ENCODE measurements at places on chromosomes 4 and X. TPM values are rescaled to one million over a fixed set of nuclear protein-coding genes. Genes with fewer than 3 reads are reported as not detected.

TMEM255A gene
- 8.9 TPM for total RNA-seq

FDCSP gene
- total RNA-seq, result not detected

CPLX1 gene
- total RNA-seq, result not detected

DNA sequence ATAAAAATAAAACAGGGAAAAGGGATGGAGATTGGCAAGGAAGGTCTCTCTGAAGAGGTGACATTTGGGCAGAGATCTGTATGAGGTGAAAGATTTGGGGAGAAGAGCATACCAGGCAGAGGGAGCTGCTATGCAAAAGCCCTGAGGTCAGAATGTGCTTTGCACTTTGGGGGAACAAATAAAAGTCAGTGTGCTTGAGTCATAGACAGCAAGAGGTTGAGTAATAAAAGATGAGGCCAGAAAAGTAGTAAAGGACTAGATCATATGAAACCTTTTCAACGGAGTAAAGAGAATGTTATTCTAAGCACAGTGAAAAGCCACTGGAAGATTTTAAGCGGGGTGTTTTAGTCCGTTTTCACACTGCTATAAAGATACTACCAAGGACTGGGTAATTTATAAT lies 76.5 kb upstream of the TEX13A start:
- no peak for ATAC-seq

GRCh38 chr4:70704931-70705182 lies 16.5 kb downstream of the UTP3 start:
- peak; percentile 64 for ATAC-seq

GRCh38 chr4:122742933-122743829 lies 10.7 kb downstream of the BBS12 start:
- ATAC-seq, result no peak

GRCh38 chr4:832536-832935 lies 6.6 kb upstream of the CPLX1 start:
- no peak for ATAC-seq

DNA sequence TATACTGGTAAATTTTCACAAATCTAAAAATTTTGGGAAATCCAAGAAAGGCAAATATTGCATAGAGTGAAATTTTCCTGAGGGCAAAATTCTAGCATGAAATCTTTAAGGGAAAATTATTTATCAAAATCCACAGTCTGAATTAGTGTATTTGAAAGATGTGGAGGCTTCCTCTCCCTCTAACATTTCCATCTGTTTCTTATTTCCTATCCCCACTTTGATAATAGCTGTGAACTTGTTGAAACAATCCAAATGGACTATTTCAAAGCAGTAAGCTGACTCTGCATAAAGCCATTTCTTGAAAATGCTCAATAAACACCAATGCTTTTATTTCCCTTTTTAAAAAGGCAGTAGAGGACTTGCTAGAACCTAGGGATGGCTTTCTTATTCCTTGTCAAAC lies 107.3 kb upstream of the PABPC4L start:
- ATAC-seq, result no peak

DNA sequence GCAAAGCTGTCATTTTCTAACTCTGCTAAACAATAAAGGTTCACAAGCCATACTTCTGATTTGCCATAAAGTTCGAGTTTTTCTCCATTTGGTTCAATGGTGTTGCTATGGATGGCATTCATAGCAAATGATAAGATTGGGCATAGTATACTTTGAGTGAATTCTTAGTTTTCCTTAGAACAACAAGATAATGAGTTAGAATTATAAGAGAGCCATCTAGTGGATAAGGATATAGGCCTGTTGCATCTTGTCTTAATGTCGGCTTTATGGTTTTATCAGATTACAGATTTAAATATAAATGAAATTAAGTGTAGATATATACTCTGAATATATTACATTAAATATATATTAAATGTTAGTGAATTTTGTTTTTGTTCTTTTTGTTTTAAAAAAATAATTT lies 644.6 kb downstream of the IL1RAPL1 start:
- no peak for ATAC-seq

DNA sequence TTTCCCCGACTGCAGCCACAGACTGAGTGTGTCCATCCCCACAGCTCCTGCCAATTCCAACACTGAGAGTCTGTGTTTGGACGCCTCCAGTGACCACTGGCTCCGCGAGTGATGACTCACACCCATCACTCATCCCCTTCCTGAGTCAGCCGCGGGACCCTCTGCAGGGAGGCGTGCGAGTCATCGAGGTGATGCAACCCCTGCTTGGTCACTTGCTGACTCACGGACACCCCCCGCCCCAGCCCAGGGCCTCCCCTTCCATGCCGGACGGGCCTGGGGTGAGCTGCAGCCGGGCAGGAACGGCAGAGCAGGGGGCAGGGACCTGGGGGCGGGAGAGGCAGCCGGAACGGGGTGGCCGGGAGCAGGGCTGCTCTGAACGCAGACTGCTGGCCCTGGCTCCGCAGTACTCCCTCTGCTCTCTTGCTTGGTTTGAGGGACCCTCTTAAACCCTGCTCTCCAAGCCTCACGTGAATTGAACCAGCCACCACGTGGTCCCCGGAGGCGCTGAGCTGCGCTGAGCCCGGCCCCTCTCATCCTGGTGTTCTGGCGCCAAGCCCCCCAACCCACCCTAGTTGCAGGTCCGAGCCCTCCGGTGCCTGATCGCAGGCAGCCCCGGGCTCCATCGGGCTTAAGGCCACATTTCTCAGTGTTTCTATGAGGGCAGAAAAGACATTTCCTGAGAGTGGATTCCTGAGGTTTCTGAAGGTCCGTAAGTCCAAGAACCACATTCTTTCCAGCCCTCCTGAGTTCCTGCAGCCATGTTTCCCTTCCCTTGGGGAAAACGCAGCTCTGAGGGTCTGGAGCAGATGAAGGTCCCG lies 32.4 kb downstream of the FGFRL1 start:
- ATAC-seq, result peak; percentile 92

DNA sequence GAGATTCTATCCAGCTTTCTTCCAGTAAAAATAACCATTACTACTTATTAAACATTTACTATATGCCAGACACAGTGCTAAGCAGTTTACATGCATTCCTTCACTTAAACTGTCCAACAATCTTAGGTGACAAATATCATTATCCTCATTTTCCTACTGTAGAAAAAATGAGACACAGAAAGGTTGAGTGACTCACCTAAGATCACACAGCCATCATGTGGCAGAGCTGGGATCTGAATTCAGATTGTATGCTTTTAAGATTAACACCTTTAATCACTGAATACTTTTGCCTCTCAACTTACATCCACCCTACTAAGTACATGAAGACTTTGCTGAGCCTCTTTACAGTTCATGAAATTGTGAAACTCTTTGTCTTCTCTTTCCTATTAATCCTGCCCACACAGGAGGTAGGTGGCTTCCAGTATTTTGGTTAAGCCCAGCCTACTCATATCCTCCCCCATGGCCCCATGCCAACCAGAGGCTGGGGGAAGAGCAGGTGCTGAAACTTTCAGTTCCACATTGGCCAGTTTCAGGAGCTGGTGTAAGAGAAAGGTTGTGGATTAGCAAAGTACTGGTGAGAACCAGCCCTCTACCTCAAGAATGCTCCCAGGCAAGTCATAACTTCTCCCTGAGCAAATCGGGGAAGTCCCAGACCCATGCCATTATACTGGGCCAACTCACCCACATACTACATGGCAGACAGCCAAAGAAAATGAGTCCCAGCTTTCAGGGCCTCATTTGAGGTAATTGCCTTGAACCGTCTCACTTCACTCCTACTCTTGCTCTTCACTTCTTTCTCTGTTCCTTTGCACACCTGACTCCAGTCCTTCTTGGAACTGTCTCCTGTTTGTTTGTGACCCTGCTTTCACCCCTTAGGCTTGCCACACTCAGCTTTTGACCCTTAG lies 211.1 kb downstream of the GUCY2F start:
- ATAC-seq, result no peak

DNA sequence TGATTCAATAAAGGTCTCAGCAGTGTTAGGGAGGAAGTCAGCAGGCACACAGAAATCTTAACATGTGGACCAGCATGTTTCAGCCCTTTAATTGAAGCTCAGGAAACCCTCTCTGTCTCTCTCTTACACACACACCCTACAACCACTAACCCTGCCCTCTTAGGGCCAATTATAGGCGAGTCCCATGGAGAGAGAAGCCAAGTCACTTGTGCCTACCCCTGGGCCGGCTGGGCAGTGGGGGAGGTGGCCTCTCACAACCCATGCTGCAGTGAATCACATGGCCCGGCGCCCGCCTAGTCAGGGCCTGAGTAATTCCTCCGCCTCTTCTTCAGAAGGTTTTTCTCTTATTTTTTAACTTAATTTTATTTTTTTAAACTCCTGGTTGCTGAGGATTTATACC lies 3.7 kb downstream of the FGD1 start:
- ATAC-seq, result no peak

DNA sequence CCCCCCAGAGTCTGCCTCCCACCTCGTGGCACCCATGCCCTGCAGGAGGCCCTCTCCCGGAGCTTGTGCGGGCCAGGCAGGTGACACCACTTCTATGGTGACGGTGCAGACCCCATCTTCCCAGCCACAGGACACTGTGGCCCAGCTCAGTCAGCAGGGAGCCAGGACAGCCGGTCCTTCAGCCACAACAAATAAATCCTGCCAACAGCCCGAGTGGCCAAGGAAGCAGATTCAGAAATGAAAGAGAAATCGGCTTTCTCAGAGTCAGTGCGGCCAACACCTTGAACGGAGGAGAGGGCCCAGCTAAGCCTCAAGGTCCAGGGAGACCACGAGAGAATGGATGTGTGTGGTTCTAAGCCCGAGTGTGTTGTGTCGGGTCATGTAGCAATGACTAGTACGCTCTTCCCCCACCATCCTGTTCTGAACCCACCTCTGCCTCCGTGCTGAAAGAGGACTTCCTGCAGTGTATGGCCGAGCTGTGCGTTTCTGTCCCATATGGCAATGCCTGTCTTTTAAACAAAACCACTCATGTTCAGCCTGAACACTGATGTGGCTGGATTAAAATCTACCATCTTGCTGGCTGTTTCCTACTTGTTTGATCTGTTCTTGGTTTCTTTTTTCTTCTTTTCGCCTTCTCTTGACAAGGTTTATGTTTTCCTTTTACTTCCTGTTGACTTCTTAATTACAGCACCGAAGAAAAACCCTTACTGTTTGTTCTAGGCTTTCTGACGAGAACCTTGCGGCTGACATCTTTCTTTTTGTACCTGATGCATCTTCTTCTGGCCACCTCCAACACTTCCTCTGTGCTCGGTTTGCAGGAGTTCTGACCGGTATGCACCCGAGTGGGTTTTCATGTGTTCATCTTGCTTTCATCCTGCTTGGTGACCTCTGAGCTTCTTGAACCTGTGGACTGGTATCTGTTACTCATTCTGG lies 53.1 kb downstream of the GAK start:
- no peak for ATAC-seq

GRCh38 chrX:101744085-101744484 lies 84.4 kb upstream of the ARMCX2 start:
- ATAC-seq, result no peak

- ATAC-seq, result no peak
Observed at GRCh38 chrX:150463566-150463965, 100.4 kb downstream of the MAMLD1 start.

DNA sequence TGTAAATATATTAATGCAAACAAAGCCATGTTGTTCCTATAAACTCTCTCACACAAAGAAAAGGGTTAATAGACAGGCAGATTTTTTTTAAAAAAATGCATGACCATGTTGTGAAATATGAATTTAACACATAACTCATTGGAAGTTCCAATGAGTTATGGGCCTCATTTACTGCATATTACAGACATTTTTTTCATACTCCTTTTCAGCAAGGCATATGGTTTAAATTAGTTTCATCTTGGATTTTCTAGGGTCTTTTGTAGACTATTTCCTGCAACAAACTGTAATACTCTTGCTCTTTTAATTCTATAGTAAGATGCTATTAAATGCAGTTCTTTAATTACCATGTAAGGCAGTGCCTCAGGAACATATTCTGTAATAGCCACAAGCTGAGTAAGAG lies 323.1 kb downstream of the GBA3 start:
- no peak for ATAC-seq

DNA sequence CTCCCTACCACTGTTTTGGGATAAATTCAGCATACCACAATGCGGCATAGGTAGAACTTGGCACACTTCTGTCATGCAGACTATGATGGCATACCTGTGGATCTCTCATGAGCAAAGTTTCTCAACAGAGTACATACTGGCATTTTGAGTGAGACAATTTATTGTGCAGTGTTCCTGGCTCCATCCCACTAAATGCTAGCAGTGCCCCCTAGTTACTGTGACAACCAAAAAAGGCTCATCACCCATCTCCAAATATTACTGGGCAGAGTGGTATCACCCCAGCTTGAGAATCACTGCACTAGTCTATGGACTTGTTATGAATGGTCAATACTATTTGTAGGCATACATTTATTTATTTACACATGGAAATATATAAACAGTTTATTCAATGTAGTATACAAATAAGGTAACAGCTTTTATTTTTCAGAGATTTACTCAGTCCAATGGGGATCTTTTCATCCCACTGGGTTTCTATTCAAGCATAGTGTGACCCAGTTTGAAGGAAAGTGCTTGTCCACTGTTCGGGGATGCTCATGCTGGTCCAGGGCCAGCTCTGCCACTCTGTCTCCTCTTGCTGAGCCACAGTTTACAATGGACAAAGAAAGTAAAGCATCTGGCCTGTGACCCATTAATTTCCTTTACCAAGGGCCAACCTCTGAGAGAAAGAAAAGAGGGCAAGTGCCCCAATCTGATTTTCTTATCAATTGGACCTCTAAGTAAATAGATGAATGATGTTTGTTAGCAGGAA lies 81.0 kb upstream of the IL2 start:
- no peak for ATAC-seq

- ATAC-seq, result no peak
Observed at GRCh38 chr4:14615671-14616070, 386.6 kb upstream of the CPEB2 start.

- peak; percentile 65 for ATAC-seq
Observed at GRCh38 chr4:3304831-3305609, 12.2 kb downstream of the RGS12 start.

GRCh38 chr4:137124278-137124932 lies 407.9 kb downstream of the PCDH18 start:
- ATAC-seq, result peak; percentile 82

- no peak for ATAC-seq
Observed at GRCh38 chr4:152938237-152938947, 2.3 kb downstream of the FHDC1 start.
